ENCODE measurements at places on chromosomes 1 and 21.

GRCh38 chr21:26597031-26597430, 23.9 kb upstream of the CYYR1 start:
- no peak for DNase-seq

GRCh38 chr1:118104951-118105350, 80.1 kb downstream of the SPAG17 start:
- DNase-seq, result no peak

DNA sequence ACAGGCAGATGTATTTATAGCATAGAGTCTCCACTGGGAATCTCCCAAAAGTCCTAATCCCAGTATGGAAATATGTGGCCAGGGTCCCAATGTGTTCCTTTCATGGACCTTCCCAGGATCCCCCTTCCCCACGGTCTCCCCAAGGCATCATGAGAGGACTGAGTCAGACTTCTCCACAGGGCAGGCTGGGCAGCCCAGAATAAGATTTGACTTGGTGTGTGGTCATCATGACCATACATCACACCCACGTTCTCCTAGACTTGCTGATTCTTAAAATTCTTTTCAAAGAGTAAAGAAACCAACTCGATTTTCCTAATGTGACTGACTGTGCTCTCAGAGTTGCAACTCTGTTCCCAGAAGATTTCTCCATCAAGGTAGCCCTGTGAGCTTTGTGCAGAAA, 93.9 kb upstream of the CD34 start:
- no peak for DNase-seq

- no peak for DNase-seq
Measured at GRCh38 chr1:200850554-200850953, 22.2 kb upstream of the GPR25 start.

- no peak for DNase-seq
Measured at GRCh38 chr21:45135868-45136267, 61.5 kb downstream of the ADARB1 start.

DNA sequence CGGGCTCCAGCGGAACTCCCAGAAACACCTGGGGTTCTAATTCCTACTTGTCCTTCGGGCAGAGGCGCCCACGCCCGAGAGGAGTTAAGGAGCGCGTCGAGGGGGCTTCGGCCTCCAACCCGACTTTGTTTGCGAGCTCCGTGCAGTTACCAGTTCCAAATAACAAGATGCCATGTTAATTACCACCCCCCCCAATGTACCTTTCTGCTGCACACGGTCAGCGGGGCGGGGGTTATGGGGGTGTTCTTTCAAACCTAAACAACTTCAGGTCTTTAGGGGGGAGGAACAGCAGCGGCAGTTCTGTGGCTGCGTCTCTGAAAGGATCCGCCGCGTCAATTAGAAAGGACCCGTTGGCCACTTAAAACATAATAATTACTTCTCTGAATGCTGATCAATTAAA, 114.8 kb downstream of the PRDM16 start:
- no peak for DNase-seq

- DNase-seq, result no peak
Measured at GRCh38 chr1:213947200-213947801, 40.5 kb upstream of the PROX1 start.

DNA sequence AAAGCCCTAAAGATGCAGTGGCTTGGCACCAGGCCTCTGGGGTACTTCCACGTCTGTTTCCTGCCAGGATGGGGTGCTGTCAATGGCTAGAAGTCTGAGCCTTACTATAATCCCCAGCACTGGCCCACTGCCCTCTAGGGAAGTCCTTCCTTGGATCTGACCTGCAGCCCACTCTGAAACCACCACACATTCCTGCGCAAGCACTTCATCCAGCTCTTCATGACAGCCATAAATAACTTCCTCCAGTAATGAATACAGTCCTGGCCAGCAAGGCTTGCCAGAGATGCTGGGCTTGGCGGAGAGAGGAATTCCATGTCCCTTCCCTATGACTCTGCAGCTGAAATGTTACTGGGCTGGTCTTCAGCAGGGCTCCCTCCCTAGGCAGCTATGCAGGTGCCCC, 32.6 kb downstream of the ALPL start:
- no peak for DNase-seq

DNA sequence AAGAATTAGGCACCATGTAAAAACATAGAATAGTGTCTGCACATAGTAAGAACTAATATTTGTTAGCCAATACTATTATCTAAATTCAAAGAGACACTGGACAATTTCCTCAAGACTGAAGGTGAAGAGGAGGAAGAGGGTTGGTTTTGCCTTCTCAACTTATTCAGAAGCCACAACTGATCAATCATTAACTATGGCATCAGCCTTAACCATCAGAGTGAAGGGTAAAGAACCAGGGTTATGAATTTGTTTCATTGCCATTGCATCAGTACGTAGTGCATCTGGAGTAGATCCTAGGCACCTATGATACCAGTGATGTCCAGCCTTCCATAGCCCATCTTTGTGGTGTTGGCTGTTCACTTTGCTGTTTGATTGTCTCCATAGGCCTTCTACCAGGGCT, 421.7 kb upstream of the DEPDC1 start:
- DNase-seq, result no peak

Data from Panc1 (cell line).